Naive thymus-derived CD4-positive, alpha-beta T cell (primary cell): ENCODE measurements at places on chromosomes 2 and 18. TPM values are rescaled to one million over a fixed set of nuclear protein-coding genes. Genes with fewer than 3 reads are reported as not detected.

GDF7 gene
- 0.05 TPM for total RNA-seq

CD207 gene
- total RNA-seq = not detected

EGR4 gene
- 0.15 TPM for total RNA-seq

GAREM1 gene
- not detected in 2 replicates for total RNA-seq

PNPT1 gene
- 31.1 and 31.2 TPM in 2 replicates for total RNA-seq

SCTR gene
- not detected in 2 replicates for total RNA-seq

EFR3B gene
- not detected for total RNA-seq

RGPD8 gene
- 27.8 TPM for total RNA-seq

ABCG5 gene
- total RNA-seq = not detected

SYT4 gene
- not detected for total RNA-seq

SLC9A4 gene
- 0.05 and 0.10 TPM in 2 replicates for total RNA-seq

SPC25 gene
- total RNA-seq = 0.27 TPM

INO80D gene
- 50.9 TPM for total RNA-seq

KIF3C gene
- total RNA-seq = 4.7 TPM

CKAP2L gene
- not detected for total RNA-seq

PDE1A gene
- total RNA-seq = not detected

AQP12A gene
- total RNA-seq = not detected

TEX44 gene
- total RNA-seq = not detected

TIMM21 gene
- total RNA-seq = 9.7 TPM

NOL4 gene
- total RNA-seq = not detected

KCNG3 gene
- 0.08 TPM for total RNA-seq

HOXD8 gene
- total RNA-seq = not detected

ALKAL2 gene
- total RNA-seq = not detected in 2 replicates

MAB21L4 gene
- not detected in 2 replicates for total RNA-seq

TLX2 gene
- not detected for total RNA-seq

FBXO41 gene
- 17.6 TPM for total RNA-seq

ALK gene
- not detected for total RNA-seq

ERFE gene
- total RNA-seq = not detected
